AG10803 (cell line): ENCODE measurements at places on chromosomes 1 and 21.

GRCh38 chr1:213864091-213864490 lies 123.7 kb upstream of the PROX1 start:
- no peak for DNase-seq

DNA sequence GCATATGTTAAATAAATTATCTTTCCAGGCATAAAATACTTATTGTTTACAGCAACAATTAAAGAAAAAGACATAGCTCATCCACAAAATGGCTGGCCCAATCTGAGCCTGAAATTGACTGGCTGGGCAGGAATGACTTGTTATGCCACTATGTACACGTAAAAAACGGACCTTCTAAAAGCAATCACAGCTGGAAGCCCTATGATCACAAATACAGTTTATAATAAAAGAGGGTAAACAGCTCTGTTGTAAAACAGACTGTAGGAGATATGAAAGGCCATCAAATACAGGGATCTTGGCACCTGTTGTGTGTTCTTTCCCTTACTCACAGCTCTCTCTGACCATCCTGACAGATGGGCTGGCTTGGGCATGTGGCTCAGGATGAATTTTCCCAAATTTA lies 70.5 kb upstream of the DMRTA2 start:
- no peak for DNase-seq

GRCh38 chr1:245276445-245276844 lies 121.7 kb downstream of the KIF26B start:
- DNase-seq = no peak

GRCh38 chr1:154213274-154213673 lies 7.1 kb upstream of the CFAP141 start:
- no peak for DNase-seq

DNA sequence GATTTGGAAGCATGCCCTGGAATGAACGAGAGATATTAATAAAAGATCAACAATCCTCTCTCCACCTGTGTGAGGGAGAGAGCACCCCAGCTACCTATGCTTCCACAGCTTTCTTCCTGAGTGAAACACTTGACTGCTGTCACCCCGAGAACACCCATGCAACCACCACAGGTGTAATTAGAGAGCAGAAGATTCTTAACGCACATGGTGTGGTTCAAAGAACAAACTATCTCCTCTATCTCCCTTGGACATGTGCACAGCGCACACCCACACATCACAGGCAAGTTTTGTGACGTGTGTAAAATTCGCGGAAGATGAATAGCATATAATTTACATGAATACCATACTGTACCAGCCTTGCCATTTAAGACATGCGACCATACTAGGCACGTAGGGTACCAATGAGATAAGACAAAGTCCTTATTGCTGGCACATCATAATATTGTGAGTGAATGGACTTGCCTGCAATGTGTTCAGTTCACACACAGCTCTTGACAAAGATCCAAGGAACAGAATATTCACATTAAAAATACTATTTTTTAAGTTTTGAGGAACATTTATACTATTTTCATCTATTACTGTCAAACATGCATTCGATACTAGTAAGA lies 11.6 kb downstream of the ERRFI1 start:
- no peak for DNase-seq

DNA sequence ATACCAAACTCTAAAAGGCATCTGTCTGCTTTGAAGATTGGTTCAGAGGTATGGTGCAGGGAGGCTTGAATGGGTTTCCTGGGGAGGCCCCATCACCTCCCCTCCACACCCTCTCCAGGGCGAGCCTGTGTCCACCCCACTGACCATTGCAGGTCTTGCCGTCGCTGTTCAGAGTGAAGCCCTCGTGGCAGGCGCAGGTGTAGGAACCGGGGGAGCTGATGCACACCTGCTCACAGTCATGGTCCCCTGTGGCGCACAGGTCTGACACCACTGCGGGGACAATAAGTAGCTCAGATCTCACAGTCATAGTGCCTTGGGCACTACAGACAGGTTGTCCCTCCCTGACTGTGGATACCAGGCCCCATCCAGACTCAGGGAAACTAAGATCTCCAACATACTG lies 6.7 kb downstream of the MATN1 start:
- no peak for DNase-seq

- no peak for DNase-seq
Measured at GRCh38 chr1:160734301-160734700, 4.7 kb upstream of the SLAMF7 start.

- no peak for DNase-seq
Measured at GRCh38 chr1:81007024-81007423, 793.7 kb upstream of the ADGRL2 start.

DNA sequence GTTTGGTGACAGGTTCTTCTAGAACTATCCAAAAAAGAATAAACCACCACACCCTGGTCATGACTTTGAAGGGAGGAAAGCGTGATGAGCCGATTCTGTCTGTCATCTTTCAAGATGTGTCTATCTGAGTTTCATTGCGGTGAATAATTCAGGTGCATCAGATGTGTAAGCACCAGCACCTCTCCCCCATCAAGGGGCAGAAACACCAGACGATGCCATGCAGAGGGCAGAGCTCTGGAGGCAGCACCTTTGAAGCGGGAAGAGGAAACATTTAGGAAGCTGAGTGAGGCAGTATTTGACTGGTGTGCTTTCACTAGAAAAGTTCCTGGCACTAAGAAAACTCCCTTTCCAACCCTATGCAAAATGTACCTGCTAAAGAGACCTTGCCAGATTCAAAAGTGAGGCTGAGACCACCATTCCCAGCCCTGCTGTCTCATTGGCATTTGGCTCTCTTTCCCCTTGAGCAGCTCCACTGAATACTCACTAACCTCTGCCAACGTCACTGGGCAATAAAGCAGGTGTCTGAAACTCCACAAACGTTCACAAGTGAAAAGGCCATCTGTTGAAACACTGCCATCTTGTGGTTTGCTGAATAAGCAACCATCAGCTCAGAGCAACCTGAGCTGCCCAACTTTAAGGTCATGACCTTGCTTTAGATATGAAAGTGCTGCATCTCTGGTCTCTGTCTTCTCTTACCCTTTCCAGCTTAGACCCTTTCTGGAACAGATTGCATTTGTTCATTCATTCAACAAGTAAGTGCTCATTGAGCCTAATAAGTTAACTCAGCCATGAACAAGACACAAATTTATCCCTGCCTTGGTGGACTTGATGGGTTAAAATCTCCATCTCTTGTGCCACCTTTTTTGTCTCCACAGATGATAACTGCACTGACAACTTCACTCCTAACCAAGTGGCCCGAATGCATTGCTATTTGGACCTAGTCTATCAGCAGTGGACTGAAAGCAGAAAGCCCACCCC lies 228.6 kb downstream of the PAPPA2 start:
- peak; percentile 60 for DNase-seq

- peak; percentile 81 for DNase-seq
Measured at GRCh38 chr1:198156111-198156744, 570 bp upstream of the NEK7 start.

DNA sequence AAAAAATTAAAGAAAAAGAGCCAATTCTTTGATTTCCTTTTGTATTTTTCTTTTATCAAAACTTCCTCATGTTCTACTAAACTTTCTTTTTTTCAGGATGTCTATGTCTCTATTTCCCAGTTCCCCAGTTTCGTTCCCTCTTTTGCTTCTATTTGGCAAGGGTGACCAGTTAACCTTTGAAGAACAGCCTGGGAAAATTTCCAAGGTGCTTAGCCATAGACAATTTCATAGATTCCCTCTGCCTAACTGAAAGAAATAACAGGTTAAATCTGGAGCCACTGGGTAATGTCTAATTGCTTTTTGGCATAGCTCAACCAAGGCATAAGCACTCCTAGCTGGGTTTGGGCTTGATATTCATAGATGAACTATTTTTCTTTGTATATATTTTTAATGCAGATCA lies 272.3 kb downstream of the ADGRL2 start:
- no peak for DNase-seq

DNA sequence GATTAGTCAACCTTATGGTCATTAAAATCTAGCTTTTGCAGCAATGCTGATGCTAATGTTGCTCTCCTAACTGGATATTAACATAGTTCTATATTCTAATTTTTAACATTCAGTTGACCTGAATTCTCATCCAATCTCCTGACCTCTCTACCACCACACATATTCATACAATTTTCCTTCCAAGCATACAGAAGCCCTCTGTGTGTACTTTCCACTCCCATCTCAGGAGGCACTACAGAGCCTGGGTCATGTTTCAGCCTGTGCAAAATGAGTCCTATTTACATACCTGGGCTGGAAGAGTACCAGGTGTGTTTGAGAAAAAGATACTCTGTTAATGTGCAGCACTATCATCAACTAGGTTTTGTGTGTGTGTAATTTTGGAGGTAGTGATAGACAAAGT lies 486.3 kb downstream of the NEGR1 start:
- DNase-seq = no peak

DNA sequence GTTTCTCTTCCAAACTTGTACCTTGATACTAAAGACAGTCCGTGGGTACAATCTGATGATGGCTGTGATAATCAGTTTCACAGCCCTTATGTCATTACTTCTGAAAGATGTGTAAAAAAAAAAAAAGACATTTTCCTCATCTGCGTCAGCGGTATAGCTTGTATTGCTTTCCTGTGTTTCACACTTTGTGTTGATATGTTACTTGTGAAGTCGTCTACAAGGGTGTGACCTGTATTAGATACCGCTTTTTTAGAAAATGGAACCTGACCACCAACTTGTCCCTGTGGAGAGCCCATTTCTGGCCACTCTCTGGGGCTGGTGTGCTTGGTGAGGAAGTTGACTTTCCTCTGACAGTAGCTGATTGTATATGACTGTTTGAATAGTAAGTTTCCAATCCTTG lies 50.5 kb downstream of the PEX14 start:
- DNase-seq = no peak

- peak; percentile 52 for DNase-seq
Measured at GRCh38 chr1:226637147-226637935, 88.8 kb downstream of the STUM start.

GRCh38 chr1:230215031-230215430 lies 148.0 kb downstream of the GALNT2 start:
- DNase-seq = peak; percentile 43

DNA sequence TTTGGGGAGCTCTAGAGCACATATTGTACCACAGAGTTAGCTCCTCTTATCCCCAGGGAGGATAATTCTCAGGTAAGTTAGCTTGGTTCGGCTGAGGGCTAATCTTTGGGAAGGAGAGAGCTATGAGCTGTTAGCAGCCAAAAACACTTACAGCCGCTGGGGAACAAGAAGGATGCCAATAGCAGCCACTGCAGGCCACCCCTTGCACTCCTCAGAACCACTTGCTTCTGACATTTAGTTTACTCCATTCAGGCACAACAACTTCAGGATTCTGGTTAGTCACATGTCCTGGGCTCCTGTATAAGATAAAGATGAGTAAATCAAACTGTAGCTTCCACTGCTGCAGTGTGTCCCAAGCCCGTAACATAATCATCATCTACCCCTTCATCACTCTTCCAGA lies 212.6 kb upstream of the ADGRL2 start:
- DNase-seq = no peak

GRCh38 chr1:182286761-182287160 lies 104.8 kb downstream of the GLUL start:
- no peak for DNase-seq

DNA sequence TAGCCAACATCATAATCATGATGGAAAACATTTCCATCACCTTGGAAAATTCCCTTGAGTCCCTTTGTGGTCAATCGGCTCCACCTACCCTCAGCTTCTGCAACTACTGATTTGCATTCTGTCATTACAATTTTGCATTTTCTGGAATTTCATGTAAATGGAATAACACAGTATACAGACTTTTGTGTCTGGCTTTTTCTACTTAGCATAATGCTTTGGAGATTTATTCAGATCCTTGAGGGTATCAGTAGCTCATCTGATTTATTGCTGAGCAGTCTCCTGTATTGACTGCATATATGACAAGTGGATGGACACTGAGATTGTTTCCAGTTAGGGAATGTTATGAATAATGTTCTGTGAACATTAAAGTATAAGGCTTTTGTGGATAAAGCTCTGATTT lies 358.3 kb downstream of the USP25 start:
- no peak for DNase-seq

- peak; percentile 51 for DNase-seq
Measured at GRCh38 chr1:162956922-162957321, 95.9 kb upstream of the CCDC190 start.

- peak; percentile 59 for DNase-seq
Measured at GRCh38 chr1:117284399-117285215, 73.9 kb upstream of the VTCN1 start.

GRCh38 chr1:7491109-7491817 lies 279.8 kb upstream of the VAMP3 start:
- peak; percentile 81 for DNase-seq

DNA sequence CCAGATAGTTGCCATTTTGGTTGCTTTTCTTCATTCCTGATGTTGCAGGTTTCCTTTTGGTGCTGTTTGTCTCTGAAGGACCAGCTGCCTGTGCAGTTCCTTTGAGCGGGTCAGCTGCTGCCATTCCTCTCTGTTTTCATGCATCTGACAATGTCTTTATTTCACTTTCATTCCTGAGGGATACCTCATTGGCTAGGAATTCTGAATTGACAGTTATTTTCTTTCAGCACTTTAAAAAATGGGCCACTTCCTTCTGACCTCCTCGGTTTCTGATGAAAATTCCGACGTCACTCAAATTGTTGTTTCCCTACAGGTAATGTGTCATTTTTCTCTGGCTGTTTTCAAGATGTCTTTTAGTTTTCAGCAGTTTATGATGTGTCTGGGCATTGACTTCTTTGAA lies 24.8 kb downstream of the CCSAP start:
- peak; percentile 13 for DNase-seq

DNA sequence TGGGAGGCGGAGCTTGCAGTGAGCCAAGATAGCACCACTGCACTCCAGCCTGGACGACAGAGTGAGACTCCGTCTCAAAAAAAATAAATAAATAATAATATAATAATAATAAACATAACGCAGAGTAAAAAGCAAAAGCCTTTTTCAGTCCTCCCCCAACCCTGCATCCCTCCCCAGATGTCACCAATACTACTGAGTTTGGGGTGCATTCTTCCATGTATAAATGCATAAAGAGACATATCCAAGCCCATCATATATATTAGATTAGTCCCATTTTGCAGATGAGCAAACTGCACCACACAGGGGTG lies 930 bp upstream of the ADAMTSL4 start:
- DNase-seq = no peak

DNA sequence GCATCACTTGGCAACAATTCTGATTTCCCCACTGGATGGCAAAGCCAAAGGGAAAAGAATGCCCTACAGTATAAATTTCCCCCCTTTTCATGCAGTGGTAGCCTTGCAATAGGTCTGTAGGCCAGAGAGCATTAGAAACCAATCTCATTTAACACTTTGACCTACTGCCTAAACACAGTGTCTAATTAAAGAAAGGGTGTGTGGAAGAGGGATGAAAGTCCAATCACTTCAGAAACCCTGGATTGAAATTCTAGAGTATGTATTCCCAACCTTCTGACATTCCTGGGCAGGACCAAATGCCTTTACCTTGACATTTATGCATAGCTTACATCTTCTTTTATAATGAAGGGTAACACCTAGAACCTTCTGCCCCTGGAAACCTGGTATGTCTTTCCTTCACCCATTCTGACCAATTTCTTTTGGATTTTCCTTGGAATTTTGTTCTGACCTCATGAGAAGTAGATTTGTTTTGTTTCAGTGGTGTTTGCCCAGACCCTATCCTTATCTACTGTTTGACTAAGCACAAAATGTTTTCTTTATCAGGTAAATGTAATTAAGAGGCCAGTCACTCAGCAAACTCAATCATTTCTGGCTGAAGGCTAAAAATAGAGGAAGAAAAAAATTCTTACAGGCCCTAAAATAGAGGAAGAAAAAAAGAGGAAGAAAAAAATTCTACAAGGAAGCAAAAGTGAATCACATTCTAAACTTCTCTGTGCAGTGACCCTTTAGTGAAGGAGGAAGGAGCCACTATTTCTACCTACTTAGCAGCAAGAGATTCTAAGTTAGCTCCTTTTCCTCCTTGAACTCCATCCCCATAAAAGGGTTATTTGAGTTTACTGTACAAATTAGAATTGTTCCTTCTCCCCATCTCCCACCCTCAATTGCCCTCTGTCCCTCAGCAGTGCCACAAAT lies 129.5 kb upstream of the DSCAM start:
- no peak for DNase-seq
